ENCODE measurements at places on chromosomes 13 and 19.

DNA sequence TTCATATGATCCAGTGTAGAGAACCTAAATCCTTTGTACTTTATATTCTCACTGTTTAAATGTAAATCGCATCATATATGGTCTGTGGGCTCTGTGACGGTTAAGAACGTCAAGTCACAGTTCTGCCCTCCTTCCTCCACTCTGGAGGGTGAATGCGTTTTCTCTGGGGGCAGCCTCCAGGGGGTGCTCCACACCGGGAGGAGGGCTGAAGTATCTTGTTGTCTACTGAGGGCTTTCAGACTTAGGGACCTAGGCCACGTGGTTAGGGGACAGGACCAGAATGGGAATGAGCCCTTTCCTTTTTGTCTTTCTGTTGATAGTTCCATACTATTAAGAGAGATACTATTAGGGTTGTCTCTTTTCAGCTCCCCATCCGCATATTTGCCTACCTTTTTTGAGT is 504.9 kb downstream of the FGF9 start:
- DNase-seq = no peak

- DNase-seq = no peak
Measured at GRCh38 chr13:40191186-40191980, 475.1 kb downstream of the FOXO1 start.

DNA sequence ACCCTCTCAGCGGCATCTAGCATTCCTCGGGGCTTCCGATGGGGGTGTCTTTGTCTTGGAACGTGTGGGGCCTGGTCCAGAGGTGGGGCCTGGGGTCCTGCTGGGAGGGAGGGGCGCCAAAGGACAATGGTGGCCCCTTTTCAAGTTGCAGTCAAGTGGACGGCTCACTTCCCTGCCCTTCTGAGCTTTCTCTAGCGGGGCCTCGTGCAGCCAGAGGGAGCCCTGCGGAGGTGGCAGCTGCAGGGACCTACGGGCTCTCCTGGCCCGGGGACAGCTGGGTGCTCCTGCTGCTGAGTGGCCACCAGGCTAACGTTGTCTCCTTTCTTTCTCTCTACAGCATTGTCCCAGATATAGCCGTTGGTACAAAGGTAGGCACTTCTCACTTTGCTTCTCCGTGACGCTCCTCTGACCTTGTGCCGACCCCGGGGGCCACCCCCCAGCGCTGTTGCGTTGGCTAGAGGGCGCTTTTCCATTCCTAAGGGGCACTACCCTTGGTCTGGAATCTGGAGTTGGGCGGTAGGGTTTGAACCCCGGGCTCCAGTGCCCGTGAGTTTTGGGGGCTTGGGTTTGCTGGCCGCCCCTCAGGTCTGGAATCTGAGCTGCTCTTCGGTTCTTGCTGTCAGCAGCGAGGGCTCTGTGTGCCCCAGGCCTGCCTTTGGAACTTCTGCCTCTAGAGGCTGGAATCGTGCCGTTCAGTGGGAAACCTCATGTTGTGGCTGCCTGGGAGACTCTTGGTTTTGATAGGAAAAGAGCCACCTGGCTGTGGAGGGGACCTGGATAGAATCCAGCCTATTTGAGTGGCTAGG is 2.0 kb downstream of the PTBP1 start:
- DNase-seq = peak; percentile 25

- DNase-seq = no peak
Measured at GRCh38 chr19:30590596-30591229, 218.5 kb downstream of the ZNF536 start.
